ENCODE measurements at places on chromosomes 2 and 18. TPM values are rescaled to one million over a fixed set of nuclear protein-coding genes. Genes with fewer than 3 reads are reported as not detected.
A peak's percentile ranks its signal among the peaks of the same experiment; 100 is the strongest.

DNA sequence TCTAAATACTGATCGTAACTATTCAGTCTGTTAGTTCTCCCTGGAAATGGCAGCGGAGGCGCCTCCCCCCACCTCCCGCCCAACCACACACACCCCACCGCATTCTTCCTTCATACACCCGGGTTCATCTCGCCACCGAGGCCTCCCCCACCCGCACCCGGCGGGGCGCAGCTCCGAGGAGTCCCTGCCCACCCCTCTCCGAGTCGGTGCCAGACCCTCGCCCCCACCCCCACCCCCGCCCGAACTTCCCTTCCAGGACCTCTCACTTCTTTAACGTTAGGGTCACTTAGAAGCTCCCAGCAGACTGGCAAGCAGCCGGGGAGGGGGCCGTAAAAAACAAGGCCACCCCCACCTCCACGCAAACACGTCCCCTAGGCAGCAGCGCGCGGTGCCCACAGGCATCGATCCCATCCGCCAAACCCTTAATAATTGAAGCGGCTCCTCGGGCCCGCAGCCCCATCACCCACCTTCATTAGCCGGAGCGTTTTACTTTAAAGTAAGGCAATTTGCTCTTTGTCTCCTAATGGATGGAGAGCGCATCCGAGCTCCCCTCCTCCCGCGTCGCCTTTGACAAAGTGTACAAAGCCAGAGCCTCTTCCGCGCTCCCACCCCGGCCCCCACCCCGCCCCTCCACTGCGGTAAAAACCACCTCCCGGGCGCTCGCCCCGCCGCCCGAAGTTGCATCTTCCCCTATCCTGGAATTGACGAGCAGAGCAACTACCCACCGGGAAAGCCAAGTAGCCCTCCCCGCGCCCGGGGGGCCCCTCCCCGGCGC lies 624 bp downstream of the ZNF516 start:
- peak overlapping the region; percentile 91 for H3K27ac ChIP-seq
- peak; percentile 31 for DNase-seq
- no peaks in the 10 kb centered on the region for H3K36me3 ChIP-seq
- H3K27me3 ChIP-seq: no peaks in the 10 kb centered on the region
- peaks cover 7% of the 10 kb centered on the region for H3K4me1 ChIP-seq

- no peak overlapping the region for H3K27ac ChIP-seq
- H3K27me3 ChIP-seq: no peaks in the 10 kb centered on the region
- DNase-seq: no peak
- no peaks in the 10 kb centered on the region for H3K36me3 ChIP-seq
Measured at GRCh38 chr2:61604433-61604832, 66.3 kb upstream of the XPO1 start.

- DNase-seq: no peak
- no peak overlapping the region for H3K27ac ChIP-seq
- H3K4me1 ChIP-seq: no peaks in the 10 kb centered on the region
- no peaks in the 10 kb centered on the region for H3K36me3 ChIP-seq
Measured at GRCh38 chr2:162257425-162257824, 14.2 kb upstream of the FAP start.

GRCh38 chr2:65605743-65606058 lies 173.3 kb upstream of the SPRED2 start:
- H3K27ac ChIP-seq: no peak overlapping the region
- no peaks in the 10 kb centered on the region for H3K36me3 ChIP-seq
- no peaks in the 10 kb centered on the region for H3K4me1 ChIP-seq
- no peaks in the 10 kb centered on the region for H3K27me3 ChIP-seq

DNA sequence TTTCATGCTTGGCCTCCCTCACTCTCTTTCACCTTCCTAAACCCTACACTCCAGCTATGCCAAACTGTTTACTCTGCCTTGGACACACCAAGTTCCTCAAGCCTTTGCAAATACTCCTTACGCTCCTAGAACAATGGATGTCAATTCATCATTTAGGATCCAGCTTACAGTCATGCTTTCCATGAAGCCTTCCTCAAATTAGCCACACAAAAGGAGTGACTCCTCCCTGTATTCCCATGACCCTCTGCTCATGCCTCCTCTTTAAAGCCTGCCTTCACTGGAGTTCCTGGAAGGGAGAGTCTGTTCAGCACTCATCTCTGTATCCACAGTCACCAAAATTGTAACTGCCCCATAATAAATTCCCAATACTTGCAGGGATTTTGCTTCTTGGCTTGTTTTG lies 721 bp upstream of the EHD3 start:
- no peaks in the 10 kb centered on the region for H3K27me3 ChIP-seq
- H3K27ac ChIP-seq: no peak overlapping the region
- peaks cover 16% of the 10 kb centered on the region for H3K4me1 ChIP-seq
- no peak for DNase-seq
- H3K36me3 ChIP-seq: no peaks in the 10 kb centered on the region

- H3K4me1 ChIP-seq: no peaks in the 10 kb centered on the region
- no peak for DNase-seq
- peak overlapping the region; percentile 30 for H3K4me3 ChIP-seq
- peaks cover 2% of the 10 kb centered on the region for H3K27me3 ChIP-seq
- H3K36me3 ChIP-seq: no peaks in the 10 kb centered on the region
Measured at GRCh38 chr2:162839419-162839818, 852 bp upstream of the KCNH7 start.

Gene MFF
- total RNA-seq: 80.3 TPM

GRCh38 chr2:218129458-218130135 lies 3.8 kb downstream of the CXCR2 start:
- no peaks in the 10 kb centered on the region for H3K4me1 ChIP-seq
- H3K36me3 ChIP-seq: no peaks in the 10 kb centered on the region
- H3K27ac ChIP-seq: no peak overlapping the region
- no peak overlapping the region for H3K4me3 ChIP-seq
- no peak for DNase-seq
- no peaks in the 10 kb centered on the region for H3K27me3 ChIP-seq

DNA sequence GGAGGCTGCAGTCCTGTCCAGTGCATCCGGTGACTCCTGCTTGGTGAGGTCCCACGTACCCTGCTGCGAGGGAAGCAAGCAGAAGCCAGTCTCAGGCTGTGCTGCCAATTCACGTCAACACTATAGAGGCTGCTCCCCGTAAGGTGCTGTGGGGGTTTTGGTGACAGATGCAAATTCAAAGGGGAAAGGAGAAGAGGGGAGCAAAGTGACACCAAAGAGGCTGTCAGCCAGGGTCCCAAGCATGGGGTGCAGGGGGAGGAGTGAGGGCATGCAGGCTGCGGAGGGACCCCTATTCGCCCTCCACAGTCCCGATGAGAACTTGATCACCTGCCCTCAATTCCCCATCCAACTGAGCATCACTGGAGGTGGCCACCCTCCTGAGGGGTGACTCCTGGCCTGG lies 179.4 kb upstream of the HS6ST1 start:
- peaks cover 4% of the 10 kb centered on the region for H3K27me3 ChIP-seq
- no peaks in the 10 kb centered on the region for H3K36me3 ChIP-seq
- no peaks in the 10 kb centered on the region for H3K4me1 ChIP-seq
- no peak overlapping the region for H3K4me3 ChIP-seq
- H3K27ac ChIP-seq: no peak overlapping the region

DNA sequence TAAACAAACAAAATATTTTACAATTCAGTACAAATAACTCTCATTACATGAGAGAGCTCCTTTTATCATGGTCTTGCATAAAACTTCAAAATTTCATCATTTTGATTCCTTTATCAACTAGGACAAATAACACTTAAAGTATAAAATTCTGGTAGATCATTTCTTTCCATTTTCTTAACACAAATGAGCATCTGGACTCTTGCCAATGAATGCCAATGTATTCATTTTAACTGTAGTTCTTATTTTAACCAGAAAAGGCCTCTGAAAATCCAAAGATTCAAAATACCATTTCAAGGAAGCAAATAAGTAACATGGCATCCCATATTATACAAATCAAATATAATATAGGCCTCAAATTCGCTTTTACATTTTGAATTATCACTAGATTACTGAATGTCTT lies 13.8 kb upstream of the POU3F3 start:
- H3K27ac ChIP-seq: no peak overlapping the region
- peaks cover 40% of the 10 kb centered on the region for H3K27me3 ChIP-seq
- no peak for DNase-seq
- peaks cover 9% of the 10 kb centered on the region for H3K4me1 ChIP-seq

DNA sequence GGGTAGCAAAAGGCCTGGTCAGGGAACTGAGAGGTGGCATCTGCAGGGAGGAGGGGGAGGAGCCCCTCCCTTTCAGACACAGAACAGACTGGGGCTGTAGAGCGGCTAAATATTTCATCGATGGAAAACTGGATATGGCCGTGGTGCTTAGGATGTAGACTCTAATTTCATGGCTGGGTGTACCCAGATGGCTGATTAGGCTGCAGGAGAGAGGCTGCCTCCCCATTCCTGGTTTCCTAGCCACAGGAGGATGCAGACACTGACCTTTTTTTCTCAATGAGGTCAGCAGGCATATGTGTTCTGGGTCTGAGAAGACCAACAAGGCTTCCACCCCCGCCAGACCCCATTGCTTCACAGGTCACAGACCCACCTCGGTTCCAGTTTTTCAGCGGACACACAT lies 79.3 kb upstream of the STPG4 start:
- no peaks in the 10 kb centered on the region for H3K27me3 ChIP-seq
- DNase-seq: no peak
- H3K36me3 ChIP-seq: no peaks in the 10 kb centered on the region

Gene CXCR1
- total RNA-seq: 0.28 TPM

- H3K4me1 ChIP-seq: no peaks in the 10 kb centered on the region
- no peak overlapping the region for H3K4me3 ChIP-seq
- H3K36me3 ChIP-seq: no peaks in the 10 kb centered on the region
- no peak for DNase-seq
- no peak overlapping the region for H3K27ac ChIP-seq
Measured at GRCh38 chr2:180819106-180819505, 161.3 kb upstream of the UBE2E3 start.

DNA sequence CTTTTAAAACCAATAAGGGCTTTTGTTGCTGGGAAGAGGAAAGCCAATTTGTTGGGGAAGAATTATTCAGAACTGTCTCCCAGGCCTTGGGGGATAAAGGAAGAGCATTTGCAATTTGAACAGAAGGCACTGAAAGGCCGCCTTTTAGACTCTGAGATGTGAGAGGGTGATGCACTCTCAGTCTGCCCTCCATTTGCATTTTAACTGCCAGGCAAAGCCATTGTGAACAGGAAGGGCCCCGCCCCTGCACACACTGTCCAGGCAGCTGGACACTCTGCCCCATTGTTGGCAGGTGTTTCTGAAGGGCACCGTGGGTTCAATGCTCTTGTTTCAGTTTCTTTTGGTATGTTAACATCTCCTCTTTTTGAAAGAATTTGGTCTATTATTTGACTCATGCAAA lies 169.5 kb upstream of the COPS8 start:
- H3K4me3 ChIP-seq: no peak overlapping the region
- no peak overlapping the region for H3K27ac ChIP-seq
- H3K4me1 ChIP-seq: no peaks in the 10 kb centered on the region
- DNase-seq: no peak

GRCh38 chr2:141038341-141038740 lies 1092.5 kb downstream of the LRP1B start:
- H3K27ac ChIP-seq: no peak overlapping the region
- H3K4me3 ChIP-seq: no peak overlapping the region
- no peaks in the 10 kb centered on the region for H3K36me3 ChIP-seq
- DNase-seq: no peak

DNA sequence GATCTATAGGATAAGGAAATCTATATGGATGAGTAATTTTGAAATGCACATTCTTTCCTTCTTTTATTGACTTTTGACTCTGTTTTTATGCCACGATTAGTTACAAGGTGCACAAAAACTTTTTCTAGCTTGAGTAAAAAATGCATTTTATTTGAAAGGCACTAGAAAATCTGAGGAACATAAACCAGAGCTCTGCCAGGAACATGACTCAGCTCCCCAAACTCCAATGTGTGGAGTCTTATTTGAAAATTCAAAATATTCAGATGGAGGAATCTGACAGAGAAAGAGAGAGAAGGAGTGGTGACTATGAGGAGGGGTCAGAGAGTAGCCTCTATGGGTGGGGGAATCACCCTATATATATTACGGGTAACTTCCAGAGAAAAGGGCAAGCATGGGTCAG lies 231.0 kb downstream of the DCC start:
- no peaks in the 10 kb centered on the region for H3K36me3 ChIP-seq
- no peaks in the 10 kb centered on the region for H3K4me1 ChIP-seq
- H3K27me3 ChIP-seq: no peaks in the 10 kb centered on the region
- no peak for DNase-seq
- no peak overlapping the region for H3K27ac ChIP-seq
- H3K4me3 ChIP-seq: no peak overlapping the region

GRCh38 chr18:30969670-30970170 lies 72.8 kb downstream of the DSC3 start:
- H3K27ac ChIP-seq: no peak overlapping the region
- no peaks in the 10 kb centered on the region for H3K4me1 ChIP-seq
- H3K36me3 ChIP-seq: no peaks in the 10 kb centered on the region
- no peak for DNase-seq

DNA sequence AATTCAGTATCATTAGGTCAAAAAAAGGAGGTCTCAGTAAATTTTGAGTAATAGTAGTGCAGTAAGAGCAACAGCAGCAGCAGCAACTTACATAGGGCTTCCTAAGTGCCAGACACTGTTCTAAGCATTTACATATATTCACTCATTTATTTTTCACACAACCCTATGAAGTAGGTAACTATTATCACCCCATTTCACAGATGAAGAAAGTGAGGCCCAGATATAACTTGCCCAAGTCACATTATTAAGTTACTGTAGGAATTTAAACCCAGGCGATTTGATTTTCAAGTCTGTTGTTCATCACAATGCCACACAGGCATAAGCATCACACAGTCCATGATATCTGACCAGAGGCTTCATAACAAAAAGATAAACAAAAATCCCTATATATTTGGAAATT lies 90.2 kb upstream of the DTNB start:
- no peak overlapping the region for H3K27ac ChIP-seq
- H3K4me1 ChIP-seq: no peaks in the 10 kb centered on the region
- no peak overlapping the region for H3K4me3 ChIP-seq
- H3K27me3 ChIP-seq: no peaks in the 10 kb centered on the region
- peaks cover 3% of the 10 kb centered on the region for H3K36me3 ChIP-seq
- DNase-seq: no peak

- no peaks in the 10 kb centered on the region for H3K36me3 ChIP-seq
- no peak overlapping the region for H3K4me3 ChIP-seq
- H3K27ac ChIP-seq: no peak overlapping the region
- no peak for DNase-seq
Measured at GRCh38 chr2:121266543-121267106, 18.4 kb downstream of the TFCP2L1 start.

DNA sequence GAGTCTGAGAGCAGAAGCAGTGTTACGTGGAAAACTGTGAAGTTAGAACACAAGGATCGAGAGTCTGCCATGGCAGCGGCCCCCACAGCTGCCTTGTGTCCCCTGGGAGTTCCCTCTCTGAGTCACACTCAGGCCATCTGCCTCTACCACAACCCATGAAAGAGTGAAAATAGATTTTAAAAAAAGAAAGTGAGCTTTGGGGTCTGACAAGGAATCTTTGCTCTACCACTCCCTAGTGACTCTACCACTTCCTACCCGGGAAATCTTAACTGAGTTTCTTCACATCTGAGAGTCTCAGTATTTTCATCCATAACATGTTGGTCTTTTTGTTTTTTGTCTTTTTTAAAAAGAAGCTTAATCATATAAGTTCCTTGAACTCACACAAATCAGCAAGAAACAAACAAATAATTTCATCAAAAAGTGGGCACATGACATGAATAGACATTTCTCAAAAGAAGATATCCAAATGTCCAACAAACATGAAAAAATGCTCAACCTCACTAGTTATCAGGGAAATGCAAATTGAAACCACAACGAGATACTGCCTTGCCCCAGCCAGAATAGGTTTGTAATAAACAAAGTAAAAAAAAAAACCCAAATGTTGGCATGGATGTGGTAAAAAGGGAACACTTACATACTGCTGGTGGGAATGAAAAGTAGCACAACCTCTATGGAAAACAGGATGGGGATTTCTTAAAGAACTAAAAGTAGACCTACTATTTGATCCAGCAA lies 2.4 kb upstream of the MSGN1 start:
- H3K4me1 ChIP-seq: no peaks in the 10 kb centered on the region
- no peak overlapping the region for H3K4me3 ChIP-seq
- H3K27me3 ChIP-seq: no peaks in the 10 kb centered on the region
- peak overlapping the region; percentile 53 for H3K27ac ChIP-seq
